ENCODE measurements at places on chromosomes 7 and 10.

DNA sequence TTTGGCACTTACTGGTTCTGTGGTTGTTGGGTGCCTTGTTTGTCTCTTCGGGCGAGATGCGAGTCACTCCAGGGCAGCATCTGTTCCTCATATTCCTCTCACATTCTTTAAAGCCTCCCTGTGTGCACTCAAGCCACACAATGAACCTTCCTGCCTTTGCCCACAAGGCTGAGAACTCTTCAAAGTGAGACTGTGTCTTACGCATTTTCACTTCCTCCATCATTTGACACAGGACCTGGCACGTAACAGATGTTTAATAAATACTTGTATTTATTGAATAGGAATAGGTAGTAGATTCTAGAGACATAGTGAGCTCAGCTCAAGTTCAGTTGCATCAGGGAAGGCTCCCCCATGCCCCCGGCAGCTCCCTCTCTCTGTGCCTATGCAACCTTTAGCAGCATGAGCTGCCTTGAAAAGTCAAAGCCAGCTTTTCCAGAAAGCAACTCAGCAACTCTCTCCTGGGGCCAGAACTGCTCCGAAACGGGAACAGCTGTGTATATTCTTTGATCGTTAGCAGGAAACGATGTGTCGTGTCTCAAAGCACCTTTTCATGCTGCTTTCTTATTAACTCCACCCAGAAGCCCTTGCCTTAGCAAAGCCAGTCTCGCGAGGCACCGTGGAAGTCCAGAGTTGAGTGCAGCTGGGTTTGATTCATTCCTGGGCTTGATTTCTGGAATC lies 97.5 kb downstream of the PFKFB3 start:
- no peak for DNase-seq

- DNase-seq = no peak
Measured at GRCh38 chr7:117582219-117582704, 102.4 kb downstream of the CFTR start.

GRCh38 chr7:129864042-129864441 lies 88.7 kb downstream of the UBE2H start:
- DNase-seq = no peak

- no peak for DNase-seq
Measured at GRCh38 chr10:124478515-124478914, 16.9 kb downstream of the LHPP start.

DNA sequence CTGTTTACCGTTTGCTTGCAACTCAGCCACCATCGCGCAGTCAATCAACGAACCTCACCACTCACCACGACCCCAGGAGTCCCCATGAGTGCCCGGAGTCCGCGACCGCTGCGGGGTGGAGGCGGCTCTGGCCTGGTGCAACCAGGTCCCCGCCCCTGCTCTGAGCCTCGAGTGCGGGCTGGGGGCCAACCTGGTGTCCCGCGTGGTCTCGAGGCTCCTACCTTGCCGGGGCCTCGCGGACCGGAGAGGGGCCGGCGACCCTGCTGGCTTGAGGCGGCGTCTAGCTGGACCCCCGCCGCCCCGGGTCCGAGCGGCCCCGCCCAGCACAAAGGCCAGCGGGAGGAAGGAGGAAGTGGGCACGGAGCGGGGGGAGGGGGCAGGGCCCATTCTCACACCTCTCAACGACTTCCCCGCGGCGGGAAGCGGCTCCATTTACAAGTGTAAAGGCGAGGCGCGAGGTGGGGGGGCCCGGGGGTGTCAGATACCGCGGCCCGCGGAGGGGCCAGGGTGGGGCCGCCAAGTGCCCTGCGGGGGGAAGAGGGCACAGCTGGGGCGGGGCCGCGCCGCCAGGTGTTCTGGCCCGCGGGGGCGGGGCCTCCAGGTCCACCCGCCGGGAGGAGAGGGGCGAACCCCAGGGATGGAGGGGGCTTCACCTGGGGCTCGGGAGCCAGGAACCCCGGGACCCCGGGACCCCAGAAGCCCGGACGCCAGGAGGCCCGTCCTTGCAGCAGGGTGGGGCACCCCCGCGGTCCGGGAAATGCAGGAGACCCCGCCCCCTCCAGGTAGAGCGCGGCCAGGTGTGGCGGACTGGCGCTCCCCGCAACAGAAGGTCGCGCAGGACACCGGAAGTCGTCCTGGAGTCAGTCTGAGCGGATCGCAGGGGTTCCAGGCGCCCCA lies 8.6 kb downstream of the CTBP2 start:
- DNase-seq = no peak

GRCh38 chr7:131057015-131057793 lies 270.5 kb upstream of the MKLN1 start:
- DNase-seq = no peak

GRCh38 chr10:117348236-117348635 lies 27.0 kb downstream of the PDZD8 start:
- no peak for DNase-seq
